ENCODE measurements at places on chromosomes 1 and 21. TPM values are rescaled to one million over a fixed set of nuclear protein-coding genes. Genes with fewer than 3 reads are reported as not detected.

- H3K27ac ChIP-seq: peak overlapping the region; percentile 67
- H3K36me3 ChIP-seq: no peaks in the 10 kb centered on the region
- H3K4me1 ChIP-seq: peaks cover 46% of the 10 kb centered on the region
- H3K4me3 ChIP-seq: no peak overlapping the region
- no peaks in the 10 kb centered on the region for H3K27me3 ChIP-seq
Observed at GRCh38 chr1:39173119-39173994, 31.1 kb upstream of the MACF1 start.

DNA sequence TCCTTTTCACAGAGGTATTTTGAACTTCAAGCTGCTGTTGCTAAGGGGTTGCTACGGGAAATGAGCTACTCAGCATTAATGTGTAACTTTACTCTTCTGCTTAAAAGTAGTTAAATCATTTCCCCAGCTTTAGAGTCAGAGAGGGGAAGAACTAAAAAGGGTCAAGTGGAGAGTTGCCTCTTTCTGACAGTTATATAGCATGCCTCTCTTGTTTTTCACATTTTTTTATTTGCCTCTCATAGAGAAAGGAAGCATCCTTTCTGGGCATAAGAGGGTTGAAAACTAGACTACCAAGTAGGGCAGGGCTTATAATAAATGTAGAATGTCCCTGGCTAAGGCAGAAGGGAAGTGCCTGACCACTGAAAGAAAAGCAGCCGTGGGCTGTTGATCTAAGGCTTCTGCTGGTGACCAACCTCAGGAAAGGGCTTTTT lies 10.1 kb upstream of the ELAVL4 start:
- H3K27ac ChIP-seq: no peak overlapping the region
- no peak for DNase-seq

DNA sequence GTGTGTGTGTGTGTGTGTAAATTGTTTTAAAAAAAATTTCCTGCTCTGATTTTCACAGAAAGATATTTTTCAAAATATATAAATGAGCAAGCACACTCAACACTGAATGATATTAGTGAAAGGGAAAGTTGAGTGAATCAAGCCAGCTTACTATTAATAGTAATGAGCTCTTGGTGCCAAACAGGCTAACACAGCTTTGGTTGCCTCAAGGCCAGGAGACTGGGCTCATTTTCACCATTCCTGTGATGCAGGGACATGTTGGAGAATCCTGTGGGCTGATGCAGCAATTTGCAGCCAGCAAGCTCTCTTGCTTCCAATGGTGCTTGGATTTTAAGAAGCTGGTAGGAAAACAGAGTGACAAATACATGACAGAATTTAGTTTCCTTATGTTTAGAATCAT lies 30.2 kb downstream of the PLA2G4A start:
- no peaks in the 10 kb centered on the region for H3K36me3 ChIP-seq
- no peaks in the 10 kb centered on the region for H3K27me3 ChIP-seq
- H3K4me1 ChIP-seq: no peaks in the 10 kb centered on the region

SPRR2G gene
- not detected for total RNA-seq

DNA sequence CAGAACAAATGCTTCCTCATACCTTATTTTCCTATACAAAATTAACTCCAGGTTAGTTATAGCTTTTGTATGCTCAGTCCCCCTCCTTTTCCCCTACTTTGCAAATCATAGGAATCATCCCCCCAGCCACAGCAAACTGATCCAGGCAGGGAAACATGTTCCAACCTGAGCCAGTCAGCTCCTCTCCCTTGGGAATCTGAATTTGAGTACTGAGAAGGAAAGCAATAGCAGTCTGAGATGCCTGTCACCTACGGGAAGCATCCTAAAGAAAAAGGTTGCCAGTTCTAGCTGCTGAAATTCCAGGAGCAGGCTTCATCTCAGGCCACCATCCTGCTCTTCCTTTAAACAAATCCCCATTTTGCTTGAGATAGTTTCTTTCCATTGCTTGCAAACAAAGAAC lies 6.9 kb downstream of the ADSS2 start:
- peaks cover 7% of the 10 kb centered on the region for H3K36me3 ChIP-seq
- no peak for DNase-seq
- peak overlapping the region; percentile 66 for H3K27ac ChIP-seq
- H3K4me3 ChIP-seq: no peak overlapping the region
- no peaks in the 10 kb centered on the region for H3K27me3 ChIP-seq
- peaks cover 31% of the 10 kb centered on the region for H3K4me1 ChIP-seq

DNA sequence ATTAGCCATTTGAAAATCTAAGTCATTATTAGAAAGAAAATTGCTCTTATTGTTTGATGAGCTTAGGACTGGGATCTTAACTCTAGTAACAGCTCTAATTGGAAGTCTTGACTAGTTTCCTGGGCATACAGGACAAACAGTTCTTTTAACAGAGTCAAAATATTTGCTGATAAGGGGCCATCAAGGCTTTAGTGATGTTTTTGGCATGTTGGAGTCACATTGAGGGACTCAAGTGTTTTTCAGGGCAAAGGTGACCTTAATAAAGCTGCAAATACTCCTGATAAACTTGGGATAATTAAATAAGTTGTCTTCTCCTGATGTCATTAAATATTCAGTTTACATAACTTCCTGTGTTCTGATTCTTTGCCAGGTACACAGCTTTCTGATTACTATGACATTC lies 6.5 kb upstream of the KRTAP19-7 start:
- H3K27ac ChIP-seq: no peak overlapping the region
- H3K4me1 ChIP-seq: no peaks in the 10 kb centered on the region
- no peak overlapping the region for H3K4me3 ChIP-seq
- no peaks in the 10 kb centered on the region for H3K36me3 ChIP-seq
- no peaks in the 10 kb centered on the region for H3K27me3 ChIP-seq

- peaks cover 7% of the 10 kb centered on the region for H3K36me3 ChIP-seq
- H3K4me3 ChIP-seq: no peak overlapping the region
- no peak for DNase-seq
- no peaks in the 10 kb centered on the region for H3K27me3 ChIP-seq
- peaks cover 5% of the 10 kb centered on the region for H3K4me1 ChIP-seq
Observed at GRCh38 chr21:37424396-37424795, 57.8 kb downstream of the DYRK1A start.

TFF3 gene
- not detected for total RNA-seq

SNAP47 gene
- total RNA-seq: 51.4 TPM

DNA sequence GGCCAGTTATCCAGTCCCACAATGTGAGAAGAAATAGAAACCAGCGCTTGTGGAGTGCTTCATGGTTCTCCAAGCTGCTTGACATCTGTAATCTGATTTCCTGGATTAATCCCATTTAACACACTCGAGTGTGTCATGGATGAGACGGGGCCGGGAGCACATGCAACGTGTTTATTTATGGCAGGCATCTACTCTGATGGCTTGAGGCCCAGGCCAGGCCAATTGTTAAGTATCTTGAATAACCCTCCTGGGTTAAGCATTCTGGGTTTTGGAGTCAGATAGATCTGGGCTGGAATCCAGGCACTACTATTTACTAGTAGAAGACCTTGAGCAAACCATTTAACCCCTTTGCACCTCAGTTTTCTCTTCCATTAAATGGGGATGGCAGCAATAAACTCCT lies 37.5 kb upstream of the LAPTM5 start:
- no peaks in the 10 kb centered on the region for H3K4me1 ChIP-seq
- no peaks in the 10 kb centered on the region for H3K36me3 ChIP-seq
- peaks cover 11% of the 10 kb centered on the region for H3K27me3 ChIP-seq
- H3K4me3 ChIP-seq: no peak overlapping the region
- H3K27ac ChIP-seq: no peak overlapping the region

- peaks cover 10% of the 10 kb centered on the region for H3K4me1 ChIP-seq
- H3K27me3 ChIP-seq: no peaks in the 10 kb centered on the region
- peak; percentile 2 for DNase-seq
- H3K36me3 ChIP-seq: no peaks in the 10 kb centered on the region
- no peak overlapping the region for H3K4me3 ChIP-seq
- peak overlapping the region; percentile 9 for H3K27ac ChIP-seq
Observed at GRCh38 chr1:155499263-155499662, 63.3 kb downstream of the ASH1L start.

- H3K36me3 ChIP-seq: no peaks in the 10 kb centered on the region
- H3K4me1 ChIP-seq: peaks cover 9% of the 10 kb centered on the region
- no peaks in the 10 kb centered on the region for H3K27me3 ChIP-seq
- H3K4me3 ChIP-seq: no peak overlapping the region
- DNase-seq: no peak
- no peak overlapping the region for H3K27ac ChIP-seq
Observed at GRCh38 chr1:170071378-170071777, 3.1 kb downstream of the KIFAP3 start.

DNA sequence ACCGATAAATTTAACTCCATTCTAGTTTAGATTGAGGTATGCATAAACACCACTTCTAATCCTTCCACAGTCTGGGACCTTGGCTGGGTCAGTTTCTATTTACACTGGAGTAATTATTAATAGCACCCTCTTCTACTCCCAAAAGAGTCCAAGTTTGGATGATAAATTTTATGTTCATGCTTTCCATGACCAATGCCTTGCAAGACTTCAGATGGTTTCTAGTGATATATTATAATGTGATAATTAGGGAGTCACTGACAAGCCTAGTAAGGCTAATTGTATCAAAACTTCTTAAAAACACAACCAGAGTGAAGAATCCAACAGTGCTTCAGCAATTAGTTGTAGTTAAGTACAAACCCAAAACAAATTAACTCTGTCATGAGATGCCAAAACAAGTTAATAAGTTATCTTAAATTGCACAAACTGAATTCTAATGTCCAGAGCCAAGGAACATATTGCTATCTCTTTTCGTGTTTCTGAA lies 489.6 kb downstream of the TTLL7 start:
- H3K36me3 ChIP-seq: no peaks in the 10 kb centered on the region
- no peak for DNase-seq
- no peaks in the 10 kb centered on the region for H3K4me1 ChIP-seq

DNA sequence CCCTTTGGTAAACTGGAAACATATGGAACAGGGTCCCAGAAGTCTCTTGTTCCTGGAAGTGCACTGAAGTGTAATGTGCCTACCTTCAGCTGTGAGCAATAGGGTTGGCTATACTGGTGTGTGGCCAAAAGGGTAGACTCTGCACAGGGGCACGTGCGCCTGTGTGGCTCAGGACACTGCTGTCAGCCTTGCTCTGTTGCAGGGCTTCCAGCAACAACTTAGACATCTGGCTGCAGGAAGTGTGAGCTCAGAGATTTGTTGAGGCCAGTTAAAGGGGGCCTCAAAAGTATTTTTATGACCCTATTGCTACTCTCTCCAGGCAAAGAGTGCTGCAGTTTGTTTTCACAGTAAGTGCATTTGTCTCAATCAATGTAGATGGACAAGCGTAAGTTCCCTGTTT lies 7.5 kb downstream of the CTPS1 start:
- peaks cover 30% of the 10 kb centered on the region for H3K4me1 ChIP-seq
- no peaks in the 10 kb centered on the region for H3K27me3 ChIP-seq
- no peak overlapping the region for H3K4me3 ChIP-seq
- no peak overlapping the region for H3K27ac ChIP-seq
- DNase-seq: no peak

MFAP2 gene
- 72.2 TPM for total RNA-seq

SMCP gene
- not detected for total RNA-seq

C4BPB gene
- total RNA-seq: not detected

DNA sequence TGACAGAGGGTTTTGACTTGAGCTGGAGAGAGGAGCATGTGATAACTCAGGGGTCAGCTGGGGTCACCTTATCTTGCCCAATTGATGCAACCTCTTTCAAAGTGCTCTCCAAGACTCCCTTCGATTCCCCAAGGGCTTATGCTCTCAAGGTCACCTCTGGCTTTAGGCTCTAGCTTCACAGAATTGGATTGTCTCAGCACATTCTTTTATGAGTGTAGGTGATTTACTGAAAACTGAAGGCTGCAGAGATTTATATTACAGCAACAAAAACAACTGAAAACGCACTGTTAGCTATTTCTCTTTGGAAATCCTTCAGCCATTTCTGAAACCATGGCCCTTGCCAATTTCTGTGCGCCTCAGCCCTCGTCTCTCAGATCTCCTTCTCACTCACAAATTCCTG lies 34.5 kb upstream of the MAP1LC3C start:
- no peak overlapping the region for H3K4me3 ChIP-seq
- no peak overlapping the region for H3K27ac ChIP-seq
- H3K4me1 ChIP-seq: no peaks in the 10 kb centered on the region
- no peaks in the 10 kb centered on the region for H3K36me3 ChIP-seq
- no peak for DNase-seq
- no peaks in the 10 kb centered on the region for H3K27me3 ChIP-seq

GRCh38 chr1:63124666-63125191 lies 197.6 kb upstream of the FOXD3 start:
- H3K36me3 ChIP-seq: no peaks in the 10 kb centered on the region
- H3K4me3 ChIP-seq: peak overlapping the region; percentile 59
- H3K27ac ChIP-seq: peak overlapping the region; percentile 79
- no peaks in the 10 kb centered on the region for H3K27me3 ChIP-seq
- H3K4me1 ChIP-seq: peaks cover 26% of the 10 kb centered on the region

GRCh38 chr1:109981004-109981335 lies 3.6 kb upstream of the AHCYL1 start:
- no peaks in the 10 kb centered on the region for H3K27me3 ChIP-seq
- H3K4me1 ChIP-seq: peaks cover 40% of the 10 kb centered on the region
- no peak overlapping the region for H3K27ac ChIP-seq
- no peak overlapping the region for H3K4me3 ChIP-seq

- no peaks in the 10 kb centered on the region for H3K36me3 ChIP-seq
- peaks cover 3% of the 10 kb centered on the region for H3K4me1 ChIP-seq
- no peak overlapping the region for H3K4me3 ChIP-seq
Observed at GRCh38 chr1:231584117-231584516, 42.5 kb upstream of the DISC1 start.

DIO1 gene
- total RNA-seq: not detected

DNA sequence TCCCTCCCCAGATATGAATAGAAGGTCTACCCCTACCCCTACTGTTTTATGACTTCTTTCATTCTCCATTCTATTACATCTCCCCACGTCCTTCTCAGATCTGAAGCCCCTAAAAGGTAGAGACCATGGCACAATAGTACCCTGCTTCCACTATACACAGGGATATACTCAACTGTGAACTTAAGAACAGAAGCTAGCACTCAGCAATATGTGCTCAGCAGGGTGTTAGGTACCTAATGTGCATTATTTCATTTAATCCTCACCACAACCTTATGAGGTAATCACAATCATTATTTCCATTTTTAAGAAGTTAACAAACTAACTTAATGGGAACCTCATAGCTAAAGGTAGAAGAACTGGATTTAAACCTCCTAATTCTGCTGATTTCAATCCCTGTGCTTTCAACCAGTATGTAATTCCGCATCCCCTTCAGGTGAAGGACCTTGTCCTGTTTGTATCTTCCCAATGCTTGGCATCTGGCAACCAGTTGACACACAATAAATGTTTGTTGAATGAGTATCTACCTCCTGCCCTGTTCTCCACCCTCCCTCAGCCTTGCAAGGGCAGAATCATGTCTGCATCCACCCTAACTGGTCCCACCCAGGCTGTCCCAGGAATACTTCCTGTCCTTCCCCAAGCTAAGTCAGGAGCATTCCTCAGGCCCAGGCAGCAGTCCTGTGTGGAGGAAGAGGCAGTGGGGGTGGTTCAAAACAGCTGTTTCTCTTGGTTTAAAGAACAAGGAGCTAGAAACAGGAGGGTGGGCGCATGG lies 6.5 kb downstream of the DENND2D start:
- H3K4me1 ChIP-seq: peaks cover 39% of the 10 kb centered on the region
- H3K4me3 ChIP-seq: no peak overlapping the region
- DNase-seq: no peak
- no peak overlapping the region for H3K27ac ChIP-seq
- H3K36me3 ChIP-seq: peaks cover 2% of the 10 kb centered on the region
